ENCODE measurements at places on chromosomes 4 and X.

GRCh38 chrX:22699581-22700091 lies 300.1 kb upstream of the DDX53 start:
- no peak for DNase-seq

- DNase-seq = peak; percentile 13
Measured at GRCh38 chr4:108399610-108400265, 220.6 kb upstream of the RPL34 start.

GRCh38 chr4:169253904-169254303 lies 16.9 kb downstream of the SH3RF1 start:
- DNase-seq = peak; percentile 86

DNA sequence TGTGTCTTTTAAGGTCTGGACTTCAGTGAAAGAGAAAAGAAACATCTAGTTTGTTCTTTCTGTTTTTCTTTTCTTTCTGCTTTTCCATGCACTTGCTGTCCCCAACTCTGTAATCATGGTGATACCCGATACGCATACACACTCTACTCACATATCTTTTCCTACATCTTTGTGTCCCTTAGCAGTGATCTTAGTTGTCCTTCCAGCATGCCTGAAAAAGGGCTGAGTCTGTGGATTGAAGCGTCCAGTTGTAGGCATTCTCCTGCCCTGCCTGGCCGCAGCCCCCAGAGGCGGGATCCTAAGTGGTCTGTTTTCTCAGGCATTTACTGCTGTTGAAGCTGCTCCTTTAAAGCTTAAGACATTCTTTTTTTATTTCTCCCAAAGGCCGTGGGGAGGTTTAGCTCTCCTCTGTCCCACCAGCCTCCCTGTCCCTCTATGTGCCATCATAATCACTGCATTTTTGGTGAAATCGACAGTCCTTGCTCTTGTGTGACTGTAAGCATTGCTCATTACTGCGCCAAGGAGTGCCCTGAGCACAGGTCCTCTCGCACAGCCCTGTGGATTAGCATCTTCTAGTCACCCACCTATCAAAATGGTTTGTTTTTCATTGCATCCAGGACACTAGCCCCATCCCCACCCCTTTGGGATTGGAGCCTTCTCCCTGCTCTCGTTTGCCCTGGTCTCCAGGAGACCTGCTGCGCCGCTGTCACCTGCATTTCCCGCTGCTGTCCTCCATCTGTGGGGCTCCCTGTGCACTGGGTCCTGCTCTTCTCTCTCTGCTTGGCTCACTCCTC lies 4.4 kb downstream of the RGS12 start:
- no peak for DNase-seq

DNA sequence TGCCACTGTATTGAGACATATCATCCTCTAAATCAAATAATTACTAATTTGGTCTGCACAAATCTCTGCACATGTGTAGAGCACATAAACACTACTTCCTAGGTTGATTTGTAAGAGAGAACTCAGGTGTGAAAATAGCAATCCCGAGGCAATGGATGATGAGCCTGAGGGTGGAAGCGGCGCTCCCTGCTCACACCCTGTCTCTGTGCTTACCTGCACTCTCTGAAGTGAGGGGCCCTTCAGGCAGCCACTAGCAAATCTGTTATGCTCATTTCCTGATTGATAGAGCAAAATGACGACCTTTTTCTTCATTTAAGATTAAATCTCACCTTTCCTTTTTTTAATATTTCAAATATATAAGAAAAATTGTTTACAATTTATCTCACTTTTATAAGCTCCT lies 1995.7 kb upstream of the AGA start:
- DNase-seq = no peak

DNA sequence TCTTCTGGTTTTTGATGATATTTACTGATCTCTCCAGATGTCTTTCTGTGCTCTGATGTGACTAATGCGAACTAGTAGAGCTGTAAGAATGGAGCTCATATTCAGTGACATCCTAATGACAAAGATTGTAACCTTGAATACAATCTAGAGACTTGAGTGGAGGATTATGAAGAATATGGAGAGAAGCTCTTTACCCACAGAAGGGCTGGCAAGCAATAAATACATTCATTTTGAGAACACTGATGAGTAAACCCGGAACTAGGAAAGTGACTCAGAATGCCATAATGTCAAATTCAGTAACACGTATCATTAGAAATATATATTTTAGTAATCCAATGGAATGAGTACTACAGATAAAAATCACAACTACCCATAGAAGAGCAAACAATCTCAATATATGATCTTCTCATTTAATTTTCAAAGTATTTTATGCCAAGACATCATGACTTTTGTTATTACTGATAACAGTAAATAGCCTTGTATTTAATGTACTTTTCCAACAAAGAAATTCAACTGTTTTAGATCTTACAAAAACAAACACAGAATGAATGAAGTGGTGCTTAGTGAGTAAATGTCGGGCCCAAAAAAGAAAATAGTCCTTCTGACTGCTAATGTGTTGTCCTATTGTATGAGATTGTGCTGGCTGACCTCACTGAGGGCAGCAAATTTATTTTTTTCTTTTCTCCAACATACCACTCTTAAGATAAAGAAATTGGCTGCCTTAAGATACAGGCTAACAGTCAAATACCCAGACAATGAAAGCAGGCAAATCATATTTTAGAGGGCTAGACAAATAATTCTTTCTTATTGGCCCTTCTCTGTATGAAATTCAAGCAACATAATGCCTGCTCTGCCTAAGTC lies 49.2 kb upstream of the HDAC8 start:
- DNase-seq = peak; percentile 38

GRCh38 chr4:47640911-47641310 lies 155.8 kb downstream of the ATP10D start:
- DNase-seq = no peak

GRCh38 chr4:141524116-141524515 lies 112.3 kb upstream of the IL15 start:
- DNase-seq = peak; percentile 53

DNA sequence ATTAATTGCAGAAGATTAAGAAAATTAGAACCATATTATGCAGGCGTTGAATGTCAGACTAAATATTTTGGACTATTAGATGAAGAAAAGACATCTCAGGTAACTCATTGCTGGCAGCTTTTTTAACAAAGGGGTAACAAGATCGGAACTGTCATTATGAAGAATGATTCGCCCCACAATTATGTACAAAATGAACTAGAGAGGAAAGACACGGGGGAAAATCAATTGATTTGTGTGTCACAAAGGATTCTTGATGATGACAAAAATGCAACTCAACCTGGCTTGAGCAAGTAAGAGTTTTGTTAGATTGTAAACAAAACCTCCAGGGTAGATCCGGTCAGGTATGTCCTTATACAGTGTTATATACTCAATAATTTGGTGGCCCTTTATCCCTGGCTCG lies 12.5 kb upstream of the DCLK2 start:
- DNase-seq = no peak

GRCh38 chr4:142100941-142101340 lies 464.6 kb downstream of the IL15 start:
- DNase-seq = no peak

DNA sequence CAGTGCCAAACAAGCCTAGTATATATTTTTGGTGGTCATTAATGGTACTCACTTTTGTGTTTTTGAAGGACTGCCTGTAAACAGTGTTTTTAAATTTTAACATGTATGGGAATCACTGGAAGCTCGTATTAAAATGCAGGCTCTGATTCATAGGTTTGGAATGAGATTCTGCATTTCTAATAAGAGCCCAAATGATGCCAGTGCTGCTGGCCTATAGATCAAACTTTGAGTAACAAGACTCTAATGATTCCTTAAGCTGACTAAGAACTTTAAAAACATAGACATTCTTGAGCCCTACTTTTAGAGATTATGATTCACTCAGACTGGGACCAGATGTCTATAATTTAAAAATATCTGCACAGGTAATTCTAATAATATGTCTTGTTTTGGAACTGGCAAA lies 823.2 kb upstream of the LCORL start:
- peak; percentile 4 for DNase-seq

DNA sequence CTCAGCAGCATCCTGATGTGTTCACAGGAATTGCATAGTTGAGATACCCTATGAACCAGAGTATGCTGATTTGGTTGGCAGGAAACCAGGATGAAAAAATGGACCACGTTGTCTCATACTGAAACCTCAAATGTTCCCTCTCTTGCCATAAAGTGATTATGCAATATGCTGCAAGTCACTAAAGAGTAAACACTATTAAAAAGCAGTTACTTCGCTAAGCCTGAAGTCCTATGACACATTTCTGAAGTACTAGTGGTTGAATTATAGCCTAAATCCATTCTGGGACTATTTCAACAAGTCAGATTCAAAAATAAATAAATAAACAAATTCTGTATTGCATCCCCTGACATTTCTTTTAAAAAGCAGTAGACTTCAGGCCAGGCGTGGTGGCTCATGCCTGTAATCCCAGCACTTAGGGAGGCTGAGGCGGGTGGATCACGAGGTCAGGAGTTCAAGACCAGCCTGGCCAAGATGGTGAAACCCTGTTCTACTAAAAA lies 106.0 kb upstream of the NAP1L5 start:
- DNase-seq = peak; percentile 97

DNA sequence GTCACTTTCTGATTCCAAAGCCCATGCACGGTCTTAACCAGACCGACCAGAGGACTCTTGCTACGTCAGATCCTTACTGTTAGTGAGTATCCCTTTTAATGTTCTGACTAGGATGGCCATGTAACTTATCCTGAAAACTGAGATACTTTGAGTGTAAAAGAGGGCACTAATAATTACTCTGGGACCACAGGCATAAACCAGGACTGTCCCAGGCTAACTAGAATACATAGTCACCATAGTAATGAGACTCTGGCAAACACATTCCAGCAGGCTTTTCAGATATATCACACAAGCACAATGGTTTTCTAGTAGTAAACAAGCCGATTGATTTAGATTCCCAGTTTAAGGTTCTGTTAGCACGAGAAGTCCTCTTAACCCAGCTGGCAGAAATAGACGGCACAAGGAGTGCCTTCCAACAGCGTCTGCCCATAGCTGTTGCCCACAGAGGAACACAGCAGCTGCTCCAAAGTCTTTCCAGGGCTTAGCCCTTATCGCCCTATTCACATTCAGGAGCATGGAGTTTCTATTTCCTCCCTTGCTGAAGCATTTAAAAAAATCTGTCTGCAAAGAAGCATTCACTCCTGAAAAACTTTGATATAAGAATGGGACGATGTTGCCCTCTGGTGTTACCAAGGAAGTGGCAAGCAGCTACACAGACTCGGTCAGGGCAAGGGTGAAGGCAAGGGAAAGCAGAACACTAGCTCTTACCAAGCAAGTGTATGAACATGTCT lies 92.4 kb downstream of the CXCL13 start:
- peak; percentile 88 for DNase-seq

DNA sequence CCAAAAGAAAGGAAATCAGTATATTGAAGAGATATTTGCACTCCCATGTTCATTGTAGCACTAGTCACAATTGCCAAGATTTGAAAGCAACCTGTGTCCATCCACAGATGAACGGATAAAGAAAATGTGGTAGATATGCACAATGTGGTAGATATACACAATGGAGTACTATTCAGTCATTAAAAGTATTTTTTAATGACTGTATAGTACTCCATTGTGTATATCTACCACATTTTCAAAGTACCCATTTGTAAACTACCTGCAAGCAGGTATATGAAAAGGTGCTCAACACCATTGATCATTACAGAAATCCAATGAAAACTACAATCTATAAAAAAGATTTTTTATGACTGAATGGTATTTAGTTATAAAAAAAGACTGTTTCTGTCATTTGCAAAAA lies 200.4 kb downstream of the UNC5C start:
- DNase-seq = no peak

DNA sequence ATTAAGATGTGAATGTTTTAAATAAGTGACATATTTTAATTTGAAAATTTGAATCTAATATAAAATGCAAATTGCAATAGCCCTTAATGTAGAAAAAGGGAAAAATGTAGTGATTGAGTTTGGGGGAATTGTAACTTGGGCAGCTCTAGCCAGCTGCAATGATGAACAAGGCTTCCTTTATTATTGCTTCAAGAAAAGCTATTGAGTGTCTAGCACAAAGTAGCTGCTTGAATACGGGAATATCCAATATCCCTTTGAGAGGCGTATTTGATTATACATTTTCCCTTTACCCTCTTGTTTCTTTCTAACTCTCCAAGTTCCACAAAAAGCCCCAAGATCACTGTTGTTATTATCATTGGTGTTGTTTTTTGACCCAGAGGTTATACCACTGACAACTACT lies 21.8 kb downstream of the IL1RAPL1 start:
- DNase-seq = no peak

DNA sequence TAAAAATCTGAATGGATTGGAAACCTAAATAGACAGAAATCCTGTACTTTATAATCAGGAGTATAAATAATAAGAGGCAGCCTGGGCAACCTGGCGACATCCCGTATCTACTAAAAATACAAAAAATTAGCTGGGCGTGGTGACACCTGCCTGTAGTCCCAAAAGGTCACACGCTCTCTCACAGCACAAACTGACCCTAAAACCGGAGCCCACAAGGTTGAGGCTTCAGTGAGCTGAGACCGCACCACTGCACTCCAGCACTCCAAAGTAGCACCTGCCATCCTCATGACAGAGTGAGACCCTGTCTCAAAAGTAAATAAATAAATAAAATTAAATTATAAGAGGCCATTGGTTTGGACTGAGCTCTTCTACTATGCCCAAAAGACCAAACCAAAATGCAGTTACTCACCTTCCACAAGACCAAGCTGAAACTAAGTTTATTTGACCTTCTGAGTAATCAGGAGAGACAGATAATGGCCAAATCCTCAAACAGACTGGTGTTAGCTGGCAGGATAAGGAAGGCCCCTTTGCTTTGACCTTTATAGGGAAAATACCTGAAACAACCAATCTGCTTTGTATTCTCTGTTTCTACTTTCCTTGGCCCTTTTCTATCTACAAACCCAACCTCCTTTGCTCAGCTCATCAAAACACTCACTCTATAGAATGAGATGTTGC lies 3.2 kb upstream of the GRSF1 start:
- no peak for DNase-seq

GRCh38 chrX:131271274-131271673 lies 17.8 kb downstream of the IGSF1 start:
- no peak for DNase-seq
